Activated CD8-positive, alpha-beta T cell treated with anti-CD3 and anti-CD28 coated beads for 36 hours (primary cell): ENCODE measurements at places on chromosomes 1 and 21. TPM values are rescaled to one million over a fixed set of nuclear protein-coding genes. Genes with fewer than 3 reads are reported as not detected.

- H3K27ac ChIP-seq = no peak overlapping the region
- no peak for DNase-seq
- no peak overlapping the region for H3K4me3 ChIP-seq
- H3K27me3 ChIP-seq = peaks cover 3% of the 10 kb centered on the region
- H3K4me1 ChIP-seq = peaks cover 4% of the 10 kb centered on the region
- no peaks in the 10 kb centered on the region for H3K36me3 ChIP-seq
Observed at GRCh38 chr1:92743221-92743620, 41.7 kb downstream of the EVI5 start.

GRCh38 chr1:41526956-41527561, 42.6 kb upstream of the EDN2 start:
- peaks cover 35% of the 10 kb centered on the region for H3K36me3 ChIP-seq
- no peak for DNase-seq
- H3K4me1 ChIP-seq = peaks cover 5% of the 10 kb centered on the region
- no peak overlapping the region for H3K4me3 ChIP-seq
- no peak overlapping the region for H3K27ac ChIP-seq

- no peaks in the 10 kb centered on the region for H3K4me1 ChIP-seq
- no peak for DNase-seq
- no peak overlapping the region for H3K27ac ChIP-seq
- peaks cover 17% of the 10 kb centered on the region for H3K36me3 ChIP-seq
Observed at GRCh38 chr1:170556917-170557316, 25.0 kb downstream of the GORAB start.

DNA sequence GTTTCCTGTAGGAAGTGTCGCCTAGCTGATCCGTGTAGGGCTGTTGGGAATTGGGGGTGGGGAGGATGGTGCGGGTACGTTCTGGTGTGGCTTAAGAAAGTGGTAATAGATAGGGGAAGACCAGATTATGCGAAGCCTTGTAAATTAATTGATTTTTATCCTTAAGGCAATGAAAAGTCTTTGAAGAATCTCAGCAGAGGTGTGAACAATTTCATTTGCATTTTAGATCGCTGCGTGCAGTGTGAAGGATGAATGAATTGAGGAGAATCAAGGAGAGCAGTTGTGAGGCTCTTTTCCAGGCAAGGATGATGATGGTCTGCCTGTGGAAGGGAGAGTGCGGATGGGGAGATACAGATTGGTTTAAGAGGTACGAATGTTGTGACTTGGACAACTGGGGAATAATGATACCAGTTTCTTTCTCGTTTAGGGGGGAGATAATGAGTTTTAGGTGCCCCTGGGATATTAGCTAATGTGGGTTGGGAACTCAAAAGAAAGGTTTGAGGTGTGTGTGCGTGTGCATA, 813 bp upstream of the DEDD start:
- peaks cover 24% of the 10 kb centered on the region for H3K36me3 ChIP-seq
- no peak overlapping the region for H3K27ac ChIP-seq
- no peak overlapping the region for H3K4me3 ChIP-seq
- DNase-seq = no peak
- peaks cover 38% of the 10 kb centered on the region for H3K4me1 ChIP-seq

GRCh38 chr1:184285401-184286087, 101.3 kb upstream of the C1orf21 start:
- DNase-seq = no peak
- H3K36me3 ChIP-seq = no peaks in the 10 kb centered on the region
- H3K4me3 ChIP-seq = no peak overlapping the region
- no peaks in the 10 kb centered on the region for H3K4me1 ChIP-seq

DNA sequence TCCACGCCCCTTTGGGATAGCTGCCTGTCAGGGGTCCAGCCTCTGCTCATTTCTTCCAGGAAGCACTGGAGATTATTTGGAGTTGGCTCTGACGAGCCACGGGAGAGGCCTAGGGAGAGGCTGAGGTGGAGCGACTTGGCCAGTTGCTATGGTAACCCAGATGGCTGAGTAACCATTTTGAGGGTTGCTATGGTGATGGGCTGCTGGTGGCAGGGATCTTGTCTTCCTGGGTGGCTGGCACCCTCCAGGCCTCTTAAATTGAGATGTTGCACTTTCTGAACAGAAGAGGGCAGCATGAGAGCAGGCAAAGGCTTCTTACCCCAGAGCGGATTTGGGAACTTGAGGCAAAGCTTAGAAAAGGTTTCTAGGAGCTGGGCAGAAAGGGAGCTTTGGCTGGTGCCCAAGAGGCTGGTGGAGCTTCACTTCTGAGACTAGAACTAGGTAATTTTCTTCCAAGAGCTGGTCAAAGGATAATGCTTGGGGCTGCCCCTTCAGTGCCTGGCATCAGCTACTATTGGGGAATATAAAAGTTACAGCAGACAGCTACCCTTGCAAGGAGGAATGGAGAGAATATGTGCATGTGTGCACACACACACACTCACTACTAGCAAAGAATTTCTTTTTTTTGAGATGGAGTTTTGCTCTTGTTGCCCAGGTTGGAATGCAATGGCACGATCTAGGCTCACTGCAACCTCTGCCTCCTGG, 72.5 kb downstream of the NDUFS5 start:
- peak; percentile 74 for DNase-seq
- no peaks in the 10 kb centered on the region for H3K36me3 ChIP-seq
- H3K4me3 ChIP-seq = no peak overlapping the region
- H3K27ac ChIP-seq = no peak overlapping the region

DNA sequence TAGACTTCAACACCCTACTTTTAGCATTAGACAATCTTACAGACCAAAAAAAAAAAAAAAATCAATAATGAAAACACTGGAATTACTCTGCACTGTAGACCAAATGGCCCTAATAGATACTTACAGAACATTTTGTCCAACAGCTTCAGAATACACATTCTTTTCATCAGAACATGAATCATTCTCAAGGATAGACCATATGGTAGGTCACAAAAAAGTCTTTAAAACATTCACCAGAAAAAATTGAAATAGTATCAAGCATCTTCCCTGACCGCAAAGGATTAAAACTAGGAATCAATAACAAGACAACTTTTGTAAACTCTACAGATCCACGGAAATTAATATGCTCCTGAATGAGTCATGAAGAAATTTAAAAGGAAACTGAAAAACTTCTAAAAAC, 22.5 kb downstream of the ZNF670 start:
- H3K27me3 ChIP-seq = no peaks in the 10 kb centered on the region
- no peak overlapping the region for H3K27ac ChIP-seq
- H3K36me3 ChIP-seq = peaks cover 65% of the 10 kb centered on the region

- no peak for DNase-seq
- no peak overlapping the region for H3K27ac ChIP-seq
- H3K36me3 ChIP-seq = no peaks in the 10 kb centered on the region
Observed at GRCh38 chr1:227388214-227389168, 70.2 kb upstream of the CDC42BPA start.

- no peaks in the 10 kb centered on the region for H3K4me1 ChIP-seq
- no peaks in the 10 kb centered on the region for H3K36me3 ChIP-seq
- no peak overlapping the region for H3K4me3 ChIP-seq
Observed at GRCh38 chr1:147235822-147236221, 6.7 kb upstream of the CHD1L start.

DNA sequence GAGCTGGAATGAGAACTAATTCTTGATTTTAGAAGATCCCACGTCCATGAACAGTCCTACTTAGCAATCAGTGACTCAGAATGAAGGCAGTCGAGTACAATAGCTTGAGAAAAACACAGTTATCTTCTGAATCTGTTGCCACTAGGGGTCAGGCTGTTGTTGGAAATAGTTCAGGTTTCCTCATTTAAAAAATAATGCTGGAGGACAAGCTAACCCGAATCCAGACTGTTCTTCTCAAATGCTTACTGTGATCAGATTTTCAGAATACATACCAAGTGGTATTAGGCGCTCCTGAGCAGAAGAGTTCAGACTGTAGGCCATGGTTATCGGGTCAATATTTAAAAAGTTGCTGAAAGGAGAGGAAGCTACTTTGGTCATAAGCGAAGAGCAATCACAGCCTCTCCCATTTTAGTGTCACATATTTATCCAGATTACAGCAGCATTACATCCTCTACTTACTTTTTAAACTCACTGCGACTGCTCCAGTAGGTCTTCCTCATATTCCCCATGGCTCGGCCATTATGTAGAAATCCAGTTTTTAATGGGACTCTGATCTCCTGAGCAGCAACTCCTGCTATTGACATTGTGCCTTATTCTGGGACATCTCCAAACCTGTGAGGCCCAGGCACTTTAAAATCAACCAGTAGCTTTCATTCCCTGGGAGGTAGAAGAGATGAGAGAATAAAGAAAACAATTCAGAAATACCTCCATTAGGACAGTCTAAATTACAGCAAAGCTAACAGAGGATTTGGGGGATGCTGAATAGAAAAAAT, 10.9 kb downstream of the ERRFI1 start:
- no peak overlapping the region for H3K27ac ChIP-seq
- no peaks in the 10 kb centered on the region for H3K36me3 ChIP-seq
- H3K27me3 ChIP-seq = peaks cover 18% of the 10 kb centered on the region
- peaks cover 7% of the 10 kb centered on the region for H3K4me1 ChIP-seq

DNA sequence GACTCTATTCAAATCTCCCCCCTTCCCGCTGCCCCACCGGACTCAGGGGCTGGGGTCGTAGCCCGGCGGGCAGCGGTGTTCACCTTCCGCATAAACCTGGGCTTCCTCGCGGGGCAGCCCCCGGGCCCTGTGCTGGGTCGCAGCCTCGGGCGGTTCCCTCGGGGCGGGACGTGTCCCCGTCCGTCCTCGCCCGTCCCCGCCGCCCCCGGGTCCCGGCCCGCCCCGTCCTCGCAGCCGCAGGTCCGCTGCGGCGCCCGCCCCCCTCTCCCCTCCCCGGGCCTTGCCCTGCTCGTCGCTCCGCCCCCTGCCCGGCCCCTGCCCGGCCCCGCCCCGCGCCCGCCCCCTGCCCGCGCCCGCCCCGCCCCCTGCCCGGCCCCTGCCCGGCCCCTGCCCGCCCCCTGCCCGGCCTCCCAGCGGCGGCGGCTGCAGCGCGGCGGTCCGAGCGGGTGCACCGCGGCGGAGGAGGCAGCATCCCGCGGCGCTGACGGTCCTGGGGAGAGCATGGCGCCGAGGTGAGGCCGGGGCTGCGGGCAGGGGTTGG, at the start of gene COL18A1:
TSS of gene COL18A1 (plus strand) at position 436 of the 541 bp plus-strand sequence. CDS start at position 502, 66 bp downstream.
- H3K36me3 ChIP-seq = no peaks in the 10 kb centered on the region
- DNase-seq = peak; percentile 37
- H3K4me3 ChIP-seq = peak within 1 kb of the TSS; percentile 63
- peaks cover 58% of the 10 kb centered on the region for H3K27me3 ChIP-seq
- H3K27ac ChIP-seq = no peak within 1 kb of the TSS
- peaks cover 11% of the 10 kb centered on the region for H3K4me1 ChIP-seq

NR5A2 gene
- not detected for total RNA-seq

FMOD gene
- total RNA-seq = 1.4 TPM

ST6GALNAC5 gene
- not detected for total RNA-seq
